ENCODE measurements at places on chromosomes 3 and 15. TPM values are rescaled to one million over a fixed set of nuclear protein-coding genes. Genes with fewer than 3 reads are reported as not detected.

GRCh38 chr3:36843065-36844051, 79.0 kb upstream of the DCLK3 start:
- peak; percentile 22 for DNase-seq

DNA sequence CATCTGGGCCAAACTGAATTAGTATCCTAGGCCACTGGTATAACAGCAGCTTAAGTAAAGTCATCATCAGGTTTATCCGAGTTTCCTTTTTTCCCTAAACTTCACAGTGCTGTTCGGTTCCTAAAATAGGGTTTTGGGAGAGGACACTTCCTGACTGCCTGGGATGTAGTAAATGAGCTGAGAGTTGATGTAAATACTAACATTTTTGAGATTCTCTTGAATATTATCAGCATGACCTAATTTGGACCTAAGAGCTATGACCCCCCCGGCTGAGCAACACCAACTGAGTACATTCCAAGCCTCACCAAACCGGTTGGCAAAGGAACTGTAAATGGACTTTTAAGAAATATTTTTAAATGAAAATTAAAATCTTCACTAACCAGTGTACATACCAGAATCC, 78.8 kb downstream of the IL5RA start:
- no peak for DNase-seq

DNA sequence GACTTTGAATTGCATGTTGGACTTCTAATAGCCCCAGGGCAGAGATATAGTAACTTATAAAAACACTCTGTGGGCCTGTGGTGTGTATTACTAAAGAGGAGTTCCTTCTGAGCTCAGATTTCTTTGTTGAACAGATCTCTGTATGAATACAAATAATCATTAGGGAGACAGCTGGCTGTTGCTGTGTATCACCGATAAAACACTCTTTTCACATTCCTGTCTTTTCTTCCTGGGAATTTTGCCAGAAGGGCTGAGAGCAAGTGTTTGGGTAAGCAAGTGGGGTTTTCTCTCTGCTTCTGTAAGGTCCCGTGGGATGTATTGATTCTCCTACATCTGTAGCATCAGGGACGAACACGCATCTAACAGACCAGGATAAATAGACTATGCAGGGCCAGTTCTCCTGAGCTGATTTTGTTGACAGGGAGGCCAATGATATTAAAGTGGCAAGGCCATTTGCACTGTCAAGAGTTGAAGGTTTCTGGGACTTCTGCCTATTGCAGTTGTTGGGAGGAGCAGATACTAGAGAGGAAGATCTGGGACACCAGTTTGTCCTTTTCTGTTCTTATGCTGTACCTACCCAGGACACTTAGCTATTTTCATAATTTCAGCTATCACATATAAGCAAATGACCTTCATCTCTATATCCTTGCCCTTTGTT, 225.9 kb upstream of the CD96 start:
- no peak for DNase-seq

GRCh38 chr3:184320104-184320445, 5.7 kb downstream of the EIF4G1 start:
- peak; percentile 91 for DNase-seq

GRCh38 chr3:134384963-134385362, 10.7 kb upstream of the AMOTL2 start:
- DNase-seq, result no peak

GRCh38 chr3:66383023-66383422, 117.8 kb downstream of the LRIG1 start:
- no peak for DNase-seq

CFAP20DC gene
- 0.38 TPM for total RNA-seq

GRCh38 chr3:129448186-129448895, 8.3 kb downstream of the IFT122 start:
- DNase-seq, result no peak

CPEB1 gene
- not detected for total RNA-seq

HYKK gene
- 7.1 TPM for total RNA-seq

GRCh38 chr3:95028688-95029087, 965.8 kb downstream of the NSUN3 start:
- no peak for DNase-seq

DNA sequence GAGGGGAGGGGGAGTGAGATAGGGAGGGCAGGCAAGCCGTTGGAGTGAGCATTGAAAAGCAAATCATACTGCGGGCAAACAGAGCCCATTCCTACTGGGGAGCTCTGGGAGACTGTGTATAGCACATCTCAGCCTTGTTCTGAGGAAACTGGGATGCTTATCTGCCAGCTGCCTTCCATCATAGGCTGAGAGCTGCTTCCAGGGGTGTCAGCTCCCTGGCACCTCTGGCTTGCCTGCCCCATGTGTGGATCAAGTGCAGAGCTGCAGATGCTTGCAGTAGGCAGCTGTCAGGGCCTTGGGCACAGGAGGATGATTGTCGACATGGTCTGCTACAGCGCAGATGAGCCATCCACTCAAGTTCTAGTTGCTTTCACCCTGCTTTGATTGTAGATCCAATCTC, 86.8 kb downstream of the CHRNA7 start:
- no peak for DNase-seq

SPINK8 gene
- total RNA-seq, result not detected

DNA sequence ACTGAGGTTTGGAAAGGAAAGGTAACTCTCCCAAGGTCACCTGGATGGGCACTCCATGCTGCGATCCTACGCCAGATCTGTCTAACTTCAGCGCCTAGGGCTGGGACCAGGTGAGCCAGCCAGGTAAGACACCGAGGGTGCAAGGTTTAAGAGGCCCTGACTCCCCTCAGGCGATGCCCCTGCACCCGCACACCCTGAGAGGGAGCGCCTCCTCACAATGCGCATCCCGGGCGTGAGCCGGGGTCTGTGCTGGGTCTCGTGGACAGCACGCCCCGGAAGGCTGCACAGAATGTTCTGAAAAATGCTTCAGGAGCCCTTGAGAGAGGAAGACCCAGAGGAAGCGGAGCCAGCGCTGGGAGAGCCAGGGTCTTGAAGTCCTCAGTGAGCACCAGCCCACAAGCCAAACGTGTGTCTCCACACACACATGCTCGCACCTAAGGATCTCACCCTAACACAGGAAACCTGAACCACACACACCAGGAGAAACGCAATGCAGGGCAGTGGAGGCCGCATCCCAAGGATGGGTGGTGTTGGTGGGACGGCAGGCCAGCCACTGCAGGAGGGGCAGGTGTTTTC, 142.0 kb downstream of the ADAMTS17 start:
- no peak for DNase-seq

GRCh38 chr15:69515508-69515907, 62.9 kb downstream of the RPLP1 start:
- DNase-seq, result no peak

MYL3 gene
- total RNA-seq, result not detected

LHFPL4 gene
- not detected for total RNA-seq

DNA sequence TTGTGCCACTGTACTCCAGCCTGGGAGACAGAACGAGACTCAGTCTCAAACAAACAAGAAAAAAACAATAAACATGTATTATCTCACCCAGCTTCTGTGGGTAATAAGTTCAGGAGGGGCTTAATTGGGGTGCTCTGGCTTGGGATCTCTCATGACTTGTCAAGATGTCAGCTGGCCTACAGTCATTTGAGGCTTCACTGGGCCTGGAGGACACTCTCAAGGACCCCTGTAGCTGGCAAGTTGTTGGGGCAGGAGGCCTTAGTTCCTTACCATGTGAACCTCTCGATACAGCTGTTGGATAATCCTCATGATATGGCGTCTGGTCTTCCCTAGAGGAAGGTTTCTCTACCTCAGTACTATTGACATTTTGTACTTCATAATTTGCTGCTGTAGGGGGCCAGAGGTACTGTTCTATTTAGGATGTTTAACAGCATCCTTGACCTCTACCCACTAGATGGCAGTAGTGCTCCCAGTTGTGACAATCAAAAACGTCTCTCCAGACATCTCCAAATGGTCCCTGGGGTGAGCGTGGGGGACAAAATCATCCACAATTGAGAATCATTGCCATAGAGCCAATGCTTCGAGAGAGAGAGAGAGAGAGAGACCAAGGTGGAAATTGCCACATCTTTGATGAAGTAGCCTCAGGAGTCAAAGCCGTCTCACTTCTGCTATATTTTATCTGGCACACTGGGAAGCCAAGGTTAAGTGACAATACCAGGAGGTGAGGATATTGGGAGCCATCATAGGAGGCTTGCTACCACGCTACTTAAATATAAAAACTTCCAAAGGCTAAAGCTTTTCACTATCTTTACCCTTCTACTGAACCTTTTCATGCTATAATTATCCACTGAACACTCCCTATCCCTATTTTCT, 23.9 kb upstream of the SLTM start:
- DNase-seq, result peak; percentile 95

GRCh38 chr3:48830715-48831114, 17.0 kb downstream of the PRKAR2A start:
- no peak for DNase-seq

DIS3L gene
- total RNA-seq, result 14.5 TPM

- DNase-seq, result no peak
Measured at GRCh38 chr15:31461911-31462480, 135.4 kb downstream of the KLF13 start.

SRGAP3 gene
- total RNA-seq, result 0.20 TPM

GRCh38 chr3:122186372-122186771, 2.9 kb downstream of the CASR start:
- no peak for DNase-seq

- no peak for DNase-seq
Measured at GRCh38 chr3:55406696-55407425, 80.2 kb downstream of the WNT5A start.

GOLGA6A gene
- total RNA-seq, result not detected

All from HT-29 (cell line).